ENCODE measurements at places on chromosomes 16 and 17.
A peak's percentile ranks its signal among the peaks of the same experiment; 100 is the strongest.

DNA sequence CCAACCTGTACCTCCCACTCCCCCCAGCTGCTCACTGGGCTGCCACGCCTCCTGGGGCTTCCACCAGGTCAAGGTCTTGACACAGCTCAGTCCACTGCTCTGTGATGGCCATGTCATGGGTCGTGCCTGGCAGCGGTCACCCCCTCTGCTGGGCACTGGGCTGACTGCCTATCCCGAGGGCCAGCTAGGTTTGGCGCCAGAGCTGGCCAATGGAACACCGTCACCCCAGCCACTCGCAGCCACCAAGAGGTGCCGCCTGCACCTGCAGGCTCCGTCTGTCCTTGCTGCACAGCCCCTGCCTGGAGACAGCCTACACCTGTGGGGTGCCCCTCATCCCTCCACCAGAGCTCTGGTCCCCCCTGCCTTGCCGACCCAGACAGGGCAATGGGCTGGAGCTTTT is 4.5 kb upstream of the RAB40C start:
- no peak for DNase-seq

DNA sequence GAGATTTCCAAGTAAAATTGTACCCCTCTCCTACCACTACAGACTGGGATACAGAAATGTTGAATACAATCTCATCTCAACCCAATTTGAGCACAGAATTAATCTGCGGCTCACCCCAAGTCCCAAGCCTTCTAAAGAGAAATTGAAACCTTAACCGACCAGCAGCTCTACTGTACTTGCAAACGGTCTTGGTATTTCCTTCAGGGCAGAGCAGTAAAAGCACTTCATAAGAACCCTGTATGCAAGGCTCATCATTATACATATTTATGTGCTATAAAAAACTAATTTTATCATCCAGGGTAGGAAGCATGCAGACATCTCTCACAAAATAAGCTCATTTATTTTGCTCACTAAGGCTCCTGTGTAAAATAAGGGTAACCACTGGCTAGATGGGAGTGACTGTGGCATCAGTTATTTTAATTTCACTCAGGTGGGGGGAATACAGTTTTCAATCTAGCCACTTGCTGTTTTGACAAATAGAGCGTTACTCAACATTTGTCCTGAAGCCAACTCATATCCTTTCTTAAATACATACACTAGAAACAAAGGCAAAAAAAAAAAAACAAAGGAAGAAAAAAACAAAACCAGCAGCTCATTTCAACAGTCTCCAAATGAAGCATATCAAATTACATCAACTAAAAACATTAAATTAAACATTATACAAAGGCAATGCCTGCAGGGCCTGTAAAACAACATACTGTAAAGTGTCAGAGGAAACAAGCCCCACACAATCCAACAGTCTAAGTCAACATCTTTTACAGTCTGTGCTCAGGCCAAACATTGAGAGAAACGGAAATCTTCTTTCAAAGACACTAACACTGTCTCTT is 65.0 kb downstream of the PARN start:
- peak; percentile 13 for DNase-seq

GRCh38 chr17:58614859-58615459 is 76.9 kb downstream of the TEX14 start:
- DNase-seq, result no peak

- no peak for DNase-seq
Measured at GRCh38 chr17:43768943-43769342, 9.8 kb downstream of the DUSP3 start.

DNA sequence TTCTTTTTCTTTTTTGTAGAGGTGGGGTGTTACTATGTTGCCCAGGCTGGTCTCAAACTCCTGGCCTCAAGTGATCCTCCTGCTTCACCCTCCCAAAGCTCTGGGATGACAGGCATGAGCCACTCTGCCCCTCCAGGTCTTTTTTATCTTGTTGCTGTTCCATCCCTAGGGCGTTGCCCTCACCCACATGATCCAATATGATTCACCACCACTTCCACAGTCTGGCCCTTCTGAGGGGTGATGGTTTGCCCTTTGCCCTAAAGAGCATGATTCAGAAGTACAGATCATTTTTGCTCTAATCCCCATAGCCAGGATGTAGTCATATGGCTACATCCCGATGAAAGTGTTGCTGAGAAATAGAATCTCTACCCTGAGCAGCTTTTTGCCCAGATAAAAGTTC is 18.8 kb downstream of the STX4 start:
- no peak for DNase-seq

GRCh38 chr17:80594431-80595269 is 50.0 kb downstream of the RPTOR start:
- DNase-seq, result no peak

DNA sequence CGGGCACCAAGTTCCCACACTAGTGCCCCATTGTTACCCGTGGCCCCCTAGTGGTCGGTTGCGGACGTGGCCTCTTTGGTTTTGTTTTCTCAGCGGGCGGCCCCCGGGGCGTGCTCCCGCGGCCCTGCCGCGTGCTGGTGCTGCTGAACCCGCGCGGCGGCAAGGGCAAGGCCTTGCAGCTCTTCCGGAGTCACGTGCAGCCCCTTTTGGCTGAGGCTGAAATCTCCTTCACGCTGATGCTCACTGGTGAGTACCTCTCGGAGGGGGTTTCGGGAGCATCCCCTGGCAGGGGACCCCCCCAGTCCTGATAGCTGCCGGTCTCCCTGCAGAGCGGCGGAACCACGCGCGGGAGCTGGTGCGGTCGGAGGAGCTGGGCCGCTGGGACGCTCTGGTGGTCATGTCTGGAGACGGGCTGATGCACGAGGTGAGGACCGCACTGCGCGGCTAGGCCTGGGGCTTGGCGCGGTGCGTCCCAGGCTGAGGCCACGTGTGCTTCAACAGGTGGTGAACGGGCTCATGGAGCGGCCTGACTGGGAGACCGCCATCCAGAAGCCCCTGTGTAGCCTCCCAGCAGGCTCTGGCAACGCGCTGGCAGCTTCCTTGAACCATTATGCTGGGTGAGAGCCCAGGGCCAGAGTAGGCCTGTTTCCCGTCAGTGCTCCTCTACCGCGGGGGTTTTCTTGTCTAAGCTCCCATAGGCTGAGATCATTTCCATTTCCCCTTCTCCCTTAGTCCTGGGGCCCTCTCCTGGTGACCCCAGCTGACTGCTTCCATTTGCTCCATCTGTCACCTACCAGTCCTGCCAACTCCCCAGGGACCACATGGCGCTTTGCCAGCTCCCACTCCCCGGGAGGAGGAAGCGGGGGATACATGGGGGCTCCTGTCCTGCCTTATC is 1.7 kb downstream of the SPHK1 start:
- no peak for DNase-seq

Data from right kidney (tissue), 9 donors.